Stimulated activated CD4-positive, alpha-beta T cell treated with anti-CD3 and anti-CD28 coated beads, Interleukin-2, amount 100 ng/mL, for 24 hours (primary cell): ENCODE measurements at places on chromosomes 4 and X.

GRCh38 chrX:9064694-9065093, 30.8 kb upstream of the FAM9B start:
- DNase-seq = no peak

DNA sequence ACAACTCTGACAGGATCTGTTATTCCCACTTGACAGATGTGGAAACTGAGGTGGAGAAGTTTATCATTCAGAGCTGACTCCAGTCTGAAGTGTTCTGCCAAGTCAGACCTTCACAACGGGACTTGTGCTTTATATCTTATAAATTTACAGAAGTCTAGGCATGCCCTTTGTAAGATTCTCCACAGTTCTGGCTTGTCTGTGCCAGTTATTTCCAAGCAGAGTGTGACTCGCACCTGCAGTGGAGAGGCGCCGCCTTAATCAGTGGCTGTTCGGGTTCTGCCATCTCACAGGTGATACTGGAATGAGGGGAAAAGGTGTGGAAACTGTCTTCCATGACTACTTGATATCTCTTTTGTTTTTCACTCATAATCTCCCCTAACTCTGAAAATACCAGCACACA, 63.2 kb downstream of the CPEB2 start:
- DNase-seq = no peak

- DNase-seq = no peak
These were observed 65.4 kb downstream of the SOX3 start for GRCh38 chrX:140439476-140439875.

DNA sequence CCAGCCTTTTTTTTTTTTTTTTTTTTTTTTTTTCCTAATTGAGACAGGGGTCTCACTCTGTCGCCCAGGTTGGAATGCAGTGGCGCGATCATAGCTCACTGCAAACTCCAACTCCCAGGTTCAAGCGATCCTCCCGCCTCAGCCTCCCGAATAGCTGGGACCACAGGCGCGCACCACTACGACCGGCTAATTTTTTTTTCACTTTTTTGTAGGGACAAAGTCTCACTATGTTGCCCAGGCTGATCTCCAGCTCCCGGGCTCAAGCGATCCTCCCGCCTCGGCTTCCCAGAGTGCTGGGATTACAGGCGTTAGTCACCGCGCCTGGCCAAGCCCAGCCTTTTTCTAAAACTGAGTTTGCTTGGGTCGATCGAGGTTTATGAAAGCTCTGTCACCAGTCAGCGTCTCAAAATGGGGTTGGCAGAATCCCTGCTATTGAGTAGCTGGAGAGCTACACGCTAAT, 1.3 kb upstream of the OTUD5 start:
- DNase-seq = no peak
